ENCODE measurements at places on chromosomes 16 and 17.
A peak's percentile ranks its signal among the peaks of the same experiment; 100 is the strongest.

DNA sequence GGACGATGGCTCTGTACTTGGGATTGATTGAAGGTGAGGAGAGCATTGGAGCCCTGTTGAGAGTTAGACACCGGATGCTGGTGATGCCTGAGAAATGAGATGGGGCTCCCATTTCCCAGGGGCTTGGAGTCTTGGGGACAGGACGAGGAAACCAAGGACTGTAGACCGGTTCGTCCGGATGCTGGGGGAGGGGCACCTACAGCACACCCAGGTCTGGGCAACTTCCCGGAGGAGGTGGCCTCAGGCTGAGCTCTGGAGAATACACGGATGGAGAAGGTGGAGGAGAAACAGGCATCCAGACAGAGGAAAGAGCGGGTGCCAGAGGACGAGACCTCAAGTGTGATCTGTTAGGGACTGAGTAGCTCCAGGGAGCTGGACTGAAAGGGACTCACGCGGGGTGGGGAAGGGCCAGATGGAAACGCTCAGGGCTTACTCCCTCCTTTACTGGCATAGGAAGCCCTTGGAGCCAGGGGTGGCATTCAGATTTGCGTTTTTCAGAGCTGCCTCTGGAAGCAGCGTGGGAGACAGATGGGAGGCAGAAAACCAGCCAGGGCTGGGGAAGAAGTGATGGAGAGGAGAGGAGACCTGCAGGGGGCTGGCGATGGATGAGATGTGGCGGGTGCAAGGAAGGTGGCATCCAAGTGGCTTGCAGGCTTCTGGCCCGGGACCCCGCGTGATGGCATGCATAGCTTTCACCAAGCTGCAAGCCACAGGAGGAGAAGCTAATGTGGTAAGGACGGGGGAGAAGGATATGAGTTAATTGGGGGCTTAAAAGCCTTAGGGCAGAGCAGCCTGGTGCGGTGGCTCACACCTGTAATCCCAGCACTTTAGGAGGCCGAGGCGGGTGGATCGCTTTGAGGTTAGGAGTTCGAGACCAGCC lies 8.3 kb downstream of the C1QTNF1 start:
- DNase-seq: no peak

GRCh38 chr17:8122422-8122923 lies 1.4 kb downstream of the HES7 start:
- DNase-seq: no peak

DNA sequence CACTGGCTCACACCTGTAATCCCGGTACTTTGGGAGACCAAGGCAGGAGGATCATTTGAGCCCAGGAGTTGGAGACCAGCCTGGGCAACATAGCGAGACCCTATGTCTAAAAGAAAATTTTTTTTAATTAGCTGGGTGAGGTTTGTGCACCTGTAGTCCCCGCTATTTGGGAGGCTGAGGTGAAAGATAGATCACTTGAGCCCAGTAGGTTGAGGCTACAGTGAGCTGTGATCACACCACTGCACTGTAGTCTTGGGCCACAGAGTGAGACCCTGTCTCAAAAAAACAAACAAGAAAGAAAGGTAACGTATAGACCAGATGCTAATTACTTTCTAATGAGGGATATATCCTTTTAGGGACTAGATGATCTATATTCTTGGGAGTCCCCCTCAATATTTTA lies 8.1 kb downstream of the NOL11 start:
- no peak for DNase-seq

DNA sequence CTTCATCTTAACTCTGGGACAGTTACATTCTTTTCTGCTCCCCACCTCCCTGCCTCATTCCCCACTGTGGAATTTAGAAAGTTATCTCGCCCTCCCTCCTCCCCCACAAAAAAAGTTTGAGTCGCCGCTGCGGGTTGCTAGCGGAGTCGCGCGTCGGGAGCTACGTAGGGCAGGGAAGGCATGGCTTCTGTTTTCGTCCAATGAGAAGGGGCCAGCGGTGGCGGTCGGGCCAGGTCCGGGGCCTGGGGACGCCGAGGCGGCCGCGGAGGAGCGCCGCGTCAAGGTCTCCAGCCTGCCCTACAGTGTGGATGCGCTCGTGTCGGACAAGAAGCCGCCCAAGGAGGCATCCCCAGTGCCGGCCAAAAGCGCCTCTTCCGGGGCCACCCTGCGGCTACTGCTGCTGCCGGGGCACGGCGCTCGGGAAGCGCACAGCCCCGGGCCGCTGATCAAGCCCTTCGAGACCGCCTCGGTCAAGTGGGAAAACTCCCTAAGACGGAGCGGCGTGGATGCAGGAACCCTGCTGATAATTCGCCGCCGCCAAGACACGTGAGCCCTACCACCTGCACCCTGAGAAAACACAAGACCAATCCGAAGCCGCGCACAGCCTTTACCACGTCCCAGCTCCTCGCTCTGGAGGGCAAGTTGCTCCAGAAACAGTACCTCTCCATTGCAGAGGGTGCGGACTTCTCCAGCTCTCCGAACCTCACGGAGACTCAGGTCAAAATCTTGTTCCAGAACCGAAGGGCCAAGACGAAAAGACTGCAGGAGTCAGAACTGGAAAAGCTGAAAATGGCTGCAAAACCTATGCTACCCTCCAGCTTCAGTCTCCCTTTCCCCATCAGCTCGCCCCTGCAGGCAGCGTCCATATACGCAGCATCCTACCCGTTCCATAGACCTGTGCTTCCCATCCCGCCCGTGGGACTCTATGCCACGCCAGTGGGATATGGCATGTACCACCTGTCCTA lies 8.9 kb downstream of the OR4D1 start:
- peak; percentile 40 for DNase-seq

DNA sequence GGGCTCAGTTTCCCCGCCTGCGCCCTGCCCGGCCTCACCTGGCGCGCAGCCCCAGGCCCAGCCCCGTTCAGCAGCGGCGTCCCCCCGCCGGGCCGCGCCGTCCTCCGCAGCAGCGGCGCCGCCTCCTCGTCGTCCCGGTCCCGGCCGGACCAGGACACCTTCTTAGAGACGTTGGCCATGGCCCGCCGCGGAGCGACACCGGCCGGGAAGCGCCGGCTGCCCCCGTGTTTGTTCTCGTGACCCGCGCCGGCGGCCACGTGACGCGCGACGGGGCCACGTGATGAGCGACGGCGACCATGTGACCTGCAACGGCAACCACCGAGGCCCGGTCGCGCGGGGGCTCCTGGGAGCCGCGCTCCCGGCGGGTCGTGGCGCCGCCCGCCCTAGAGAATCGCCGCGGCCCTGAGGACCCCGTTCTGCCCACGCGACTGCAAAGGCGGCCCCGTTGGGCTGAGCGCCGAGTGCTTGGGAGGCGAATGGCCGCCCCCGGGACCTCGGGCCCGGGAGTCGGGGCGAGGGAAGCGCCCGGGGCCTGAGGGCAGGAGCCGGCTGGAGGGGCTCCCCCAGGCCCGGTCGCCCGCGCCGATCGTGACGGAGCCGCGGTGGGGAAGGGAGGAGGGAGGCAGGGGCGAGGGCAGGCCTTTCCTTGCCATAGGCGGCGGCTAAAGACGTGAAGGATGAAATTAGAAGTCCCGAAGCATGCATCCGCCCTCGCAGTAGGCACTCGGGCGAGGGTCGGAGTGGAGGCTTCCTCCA lies at the start of gene CLCN7:
Gene CLCN7, minus strand, starts transcription at position 233 of the 756 bp plus-strand sequence. Its CDS starts 54 bp downstream, at position 179.
- DNase-seq: peak; percentile 84

DNA sequence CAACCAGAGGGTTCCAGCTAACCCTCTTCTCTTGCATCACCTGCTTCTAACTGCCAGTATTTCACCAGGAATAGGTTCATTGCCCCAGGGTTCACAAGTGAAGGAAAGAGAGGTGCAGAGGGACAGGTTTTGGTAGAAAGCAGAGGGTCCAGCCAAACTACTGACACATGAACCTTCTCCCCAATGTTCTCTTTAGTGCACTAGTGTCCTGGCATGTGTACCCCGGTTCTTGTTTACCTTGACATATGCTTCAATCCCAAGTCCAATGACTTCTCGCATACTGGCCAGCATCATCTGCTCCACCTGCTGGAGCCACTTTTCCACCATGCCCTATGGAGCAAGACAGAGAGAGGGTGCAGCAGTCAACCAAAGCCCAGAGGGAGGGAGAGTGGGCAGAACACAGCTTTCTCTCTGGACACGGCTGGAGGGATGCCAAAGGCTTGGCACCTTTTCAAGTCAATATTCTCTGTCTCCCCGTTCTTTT lies 90.6 kb downstream of the DNAH3 start:
- no peak for DNase-seq

DNA sequence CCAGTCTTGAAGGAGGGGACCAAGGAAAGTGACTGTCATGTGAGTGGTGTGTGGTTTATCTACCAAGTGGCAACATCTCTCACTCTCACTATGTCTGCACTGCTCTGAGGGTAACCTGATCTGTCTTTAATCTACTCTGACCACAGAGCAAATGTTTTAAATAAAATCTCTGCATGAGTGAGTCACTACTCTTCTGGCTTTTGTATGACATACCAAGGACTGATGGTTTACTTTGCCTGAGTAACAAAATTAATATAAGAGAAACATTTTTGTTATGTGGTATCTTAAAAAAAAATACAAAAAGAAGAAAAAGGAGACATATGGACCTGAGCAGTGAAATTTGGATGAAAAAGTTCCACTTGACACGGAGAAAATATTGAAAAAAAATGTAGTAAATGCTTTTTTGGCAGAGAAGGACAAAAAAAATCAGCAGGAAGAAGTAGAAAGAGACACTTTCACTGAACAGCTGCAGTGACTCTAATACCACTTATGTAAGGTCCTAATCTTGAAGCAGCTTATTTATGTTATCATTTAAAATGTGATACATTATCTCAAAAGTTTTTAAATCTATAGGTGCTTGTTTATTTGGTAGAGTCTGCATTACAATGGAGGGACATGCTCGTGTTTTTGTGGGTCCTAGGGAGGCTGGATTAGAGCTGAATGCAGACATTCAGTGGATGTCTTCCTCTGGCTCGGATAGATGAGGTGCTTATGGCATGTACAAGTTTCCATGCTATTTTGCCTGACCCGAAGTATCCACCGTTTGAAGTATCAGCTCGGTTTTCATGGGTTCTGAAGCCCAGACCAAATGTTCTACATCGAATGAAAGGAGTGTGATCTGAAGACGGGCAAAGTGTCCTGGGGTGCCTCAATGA lies 240.7 kb downstream of the MAP2K6 start:
- no peak for DNase-seq

DNA sequence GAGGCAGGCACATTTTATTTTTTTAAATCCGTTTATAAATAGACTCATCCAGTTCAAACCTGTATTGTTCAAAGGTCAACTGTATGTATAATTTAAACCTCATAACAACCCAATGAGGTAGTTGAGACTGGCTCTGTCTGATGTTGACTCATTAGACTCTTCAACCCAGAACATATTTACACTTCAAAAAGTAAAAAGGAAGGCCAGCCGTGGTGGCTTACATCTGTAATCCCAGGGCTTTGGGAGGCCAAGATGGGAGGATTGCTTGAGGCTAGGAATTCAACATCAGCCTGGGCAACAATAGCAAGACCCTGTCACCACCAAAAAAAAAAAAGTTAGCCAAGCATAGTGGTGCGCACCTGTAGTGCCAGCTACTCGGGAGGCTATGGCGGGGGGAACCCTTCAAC lies 32.5 kb upstream of the DHRS7B start:
- DNase-seq: no peak

DNA sequence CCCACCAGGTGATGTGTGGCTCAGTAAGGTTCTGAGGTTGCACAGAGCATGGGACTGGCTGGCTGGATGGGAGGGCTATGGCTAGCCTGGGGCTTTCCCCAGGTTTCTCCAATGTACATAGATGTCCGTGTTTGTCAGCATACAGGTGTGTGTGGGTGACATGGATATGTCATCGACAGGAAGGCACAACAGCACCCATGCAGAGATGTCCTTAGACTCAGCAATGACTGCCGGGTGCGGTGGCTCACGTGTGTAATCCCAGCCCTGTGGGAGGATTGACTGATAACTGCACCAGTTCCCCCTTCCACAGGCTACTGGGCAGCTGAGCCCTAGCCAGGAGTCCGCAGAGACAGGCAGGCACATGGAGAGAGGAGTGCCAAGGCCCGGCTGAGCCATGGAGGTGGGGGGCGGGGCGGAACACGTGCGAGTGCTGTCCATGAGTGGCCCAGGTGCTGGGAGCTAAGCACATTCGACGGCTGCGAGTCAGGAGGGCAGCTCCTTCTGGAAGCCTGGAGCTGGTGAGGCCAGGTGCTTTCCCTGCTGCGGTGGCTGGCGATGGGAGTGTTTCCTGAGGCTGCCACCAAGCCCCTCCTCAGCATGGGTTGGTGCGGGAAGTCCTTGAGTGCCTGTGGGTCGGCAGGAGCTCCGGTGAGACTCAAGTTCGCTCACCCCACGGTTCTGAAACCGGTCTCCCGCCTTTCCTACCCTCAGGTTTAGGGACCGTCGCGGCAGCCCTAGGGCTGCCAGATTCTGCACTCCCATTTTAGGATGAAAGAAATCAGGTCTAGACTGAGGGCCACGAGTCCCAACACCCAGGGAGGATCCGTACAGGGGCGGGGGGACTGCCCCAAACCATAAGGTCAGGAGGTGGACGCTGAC lies 858 bp upstream of the ASPSCR1 start:
- no peak for DNase-seq

- DNase-seq: no peak
These were observed 2.2 kb upstream of the CMIP start for GRCh38 chr16:81442220-81442915.

Measured in activated naive CD4-positive, alpha-beta T cell (primary cell).